Aorta (tissue), 5 donors: ENCODE measurements at places on chromosomes 3 and 15.

DNA sequence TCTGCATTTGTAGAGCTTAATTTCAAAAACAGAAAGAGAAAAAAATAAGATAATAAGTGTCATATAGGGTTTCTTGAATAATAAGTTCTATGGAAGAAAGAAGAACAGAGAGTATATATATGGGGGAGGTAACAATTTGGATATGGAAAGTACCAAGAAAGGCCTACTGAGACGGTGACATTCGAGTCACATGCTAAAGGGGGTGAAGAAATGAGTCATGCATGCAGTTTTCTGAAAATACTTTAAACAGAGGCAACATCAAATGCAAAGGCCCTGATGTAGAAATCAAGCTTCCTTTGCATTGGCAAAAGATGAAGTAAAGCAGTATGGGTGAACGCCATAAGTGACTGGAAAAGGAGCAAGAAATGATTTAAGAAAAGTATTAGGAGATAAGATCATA is 371.6 kb upstream of the ZNF385D start:
- no peak for DNase-seq

DNA sequence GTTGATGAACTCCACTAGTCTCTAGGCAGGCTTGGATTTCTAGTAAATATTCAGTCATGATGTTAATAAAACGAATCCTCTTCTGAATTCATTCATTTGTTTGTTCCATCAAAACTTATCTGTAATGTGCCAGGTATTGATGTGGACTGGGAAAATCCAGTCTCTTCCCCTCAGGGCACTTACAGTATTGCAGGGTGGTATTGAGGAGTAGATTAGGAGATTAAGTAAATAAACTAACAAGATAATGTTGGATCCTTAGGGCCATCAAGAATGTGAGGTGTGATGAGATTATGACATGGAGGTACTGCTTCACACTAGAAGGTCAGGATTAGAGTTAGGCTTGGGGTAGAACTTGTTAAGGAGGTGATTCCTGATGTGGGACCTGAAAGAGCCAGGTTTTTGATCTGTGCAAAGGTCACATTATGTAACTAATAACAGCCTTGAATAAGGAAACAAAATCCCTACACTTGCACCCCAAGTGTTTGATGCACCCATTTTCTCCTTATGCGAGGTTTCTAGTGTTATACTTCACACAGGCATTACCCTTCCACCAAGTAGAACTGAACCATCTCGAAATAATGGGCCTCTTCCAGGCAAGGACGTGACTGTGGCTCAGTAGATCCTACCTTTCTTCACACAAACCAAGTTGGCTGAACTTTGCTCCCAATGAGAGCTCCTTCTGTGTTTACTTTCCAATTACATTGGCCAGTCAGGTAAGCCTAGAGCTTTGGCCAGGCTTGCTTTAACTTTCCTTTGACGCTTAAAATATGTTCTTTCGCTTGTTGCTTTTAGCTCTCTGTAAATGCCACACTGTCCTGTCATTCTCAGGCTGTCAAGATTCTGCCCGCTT is 16.7 kb downstream of the MCTP2 start:
- no peak for DNase-seq

GRCh38 chr3:169379496-169380090 is 283.9 kb downstream of the MECOM start:
- no peak for DNase-seq

- no peak for DNase-seq
These were observed 23.5 kb upstream of the ARPIN start for GRCh38 chr15:89936051-89936785.

GRCh38 chr3:54134713-54135112 is 12.4 kb downstream of the CACNA2D3 start:
- DNase-seq = no peak

GRCh38 chr3:46960081-46960701 is 16.4 kb downstream of the CCDC12 start:
- peak; percentile 72 for DNase-seq

DNA sequence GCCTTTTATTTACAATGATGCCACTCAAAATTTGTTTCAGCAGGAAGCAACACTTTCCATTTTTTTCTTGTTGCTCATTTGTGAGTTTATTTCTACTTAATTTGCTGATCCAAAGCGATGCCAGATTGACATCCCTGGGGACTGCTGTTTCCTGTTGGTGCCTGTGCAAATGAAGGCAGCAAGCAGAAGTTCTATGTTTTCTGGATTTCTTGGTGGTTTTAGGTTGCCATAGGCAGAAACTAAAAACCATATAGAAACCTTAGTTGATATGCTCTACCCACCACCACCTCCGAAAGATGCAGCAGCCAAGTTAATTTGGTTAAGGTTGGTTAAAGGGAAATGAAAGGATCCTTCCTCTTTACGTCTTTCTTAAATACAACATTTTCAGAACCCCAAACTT is 356.2 kb downstream of the RBMS3 start:
- DNase-seq = no peak

DNA sequence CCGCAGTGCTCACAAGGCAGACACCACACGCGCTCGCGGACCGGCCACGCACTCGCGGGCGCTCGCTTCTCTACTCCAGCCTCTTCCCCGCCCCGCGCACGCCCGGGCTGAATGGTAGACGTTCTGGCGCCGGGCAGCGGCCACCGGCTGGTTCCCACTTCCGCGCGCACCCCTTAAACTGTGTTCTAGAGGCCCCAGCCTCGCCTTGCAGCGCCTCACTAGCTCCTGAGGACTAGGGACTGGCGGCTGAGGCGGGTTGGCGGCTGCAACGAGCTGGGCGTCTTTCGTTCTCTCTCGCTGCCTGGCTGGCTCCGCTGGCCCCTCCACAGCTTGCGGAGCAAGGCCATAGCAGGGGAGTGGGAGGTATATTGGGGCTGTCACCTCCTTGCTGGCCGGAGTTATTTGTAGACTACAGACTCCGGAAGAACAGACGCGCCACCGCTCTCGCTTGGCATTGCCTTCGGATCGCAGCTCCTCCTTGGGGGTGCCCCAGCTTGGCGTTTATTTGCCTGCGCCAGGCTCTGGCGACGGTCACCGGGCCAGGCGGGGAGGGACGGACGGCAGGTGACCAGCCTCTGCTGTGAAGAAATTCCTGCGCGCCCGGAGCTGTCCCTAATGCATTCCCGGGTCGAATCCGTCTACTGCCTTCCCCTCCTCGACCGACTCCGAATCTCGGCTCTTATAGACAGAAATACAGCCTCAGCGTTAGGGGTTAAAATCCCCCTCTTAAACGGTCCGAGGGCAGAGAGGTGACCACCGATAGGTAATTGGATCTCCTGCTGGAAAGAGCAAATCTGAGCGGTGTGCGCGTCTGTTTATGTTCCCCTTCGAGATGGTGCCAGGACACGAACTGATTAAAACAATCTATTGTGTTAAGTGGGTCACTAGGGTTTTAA is 1.3 kb downstream of the GREM1 start:
- DNase-seq = peak; percentile 78

DNA sequence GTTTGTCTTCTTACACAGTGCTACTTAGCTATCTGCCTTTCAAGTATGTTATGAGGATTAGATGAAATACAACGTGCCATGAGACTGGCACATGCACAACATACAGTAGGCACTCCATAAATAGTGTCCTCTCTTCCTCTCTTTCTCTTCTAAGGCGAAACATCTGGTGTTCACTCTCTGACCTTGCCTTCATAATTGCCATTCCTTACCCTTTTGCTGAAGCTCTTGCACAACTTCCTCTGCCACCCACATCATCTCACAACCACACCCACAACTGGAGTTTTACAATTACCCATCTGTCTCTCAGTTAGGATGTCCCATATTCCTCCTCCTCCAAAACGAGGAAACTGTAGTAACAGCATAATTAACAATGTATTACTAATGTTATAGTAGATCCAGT is 26.4 kb upstream of the ACP3 start:
- DNase-seq = no peak

GRCh38 chr3:165754219-165755007 is 82.8 kb downstream of the BCHE start:
- no peak for DNase-seq

GRCh38 chr3:49351521-49352011 is 6.6 kb downstream of the GPX1 start:
- DNase-seq = no peak

DNA sequence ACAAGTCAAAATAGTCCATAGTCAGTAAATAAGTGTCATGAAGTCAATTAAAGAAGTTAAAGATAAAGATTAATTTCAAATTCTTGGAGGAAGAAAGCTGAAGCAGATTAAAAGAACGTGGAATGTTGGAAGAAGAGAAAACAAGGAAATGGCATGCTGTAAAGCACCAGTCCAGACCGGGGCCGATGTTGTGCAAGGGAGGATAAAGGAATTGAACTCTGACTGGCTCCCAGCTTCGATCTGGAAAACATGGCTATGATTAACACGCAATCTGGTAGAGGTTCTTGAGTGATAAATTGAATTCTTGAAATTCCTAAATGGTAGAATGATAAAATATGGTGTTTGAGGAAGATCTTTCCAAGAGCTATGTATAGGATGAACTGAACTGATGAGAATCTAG is 194.4 kb downstream of the MEIS2 start:
- no peak for DNase-seq

DNA sequence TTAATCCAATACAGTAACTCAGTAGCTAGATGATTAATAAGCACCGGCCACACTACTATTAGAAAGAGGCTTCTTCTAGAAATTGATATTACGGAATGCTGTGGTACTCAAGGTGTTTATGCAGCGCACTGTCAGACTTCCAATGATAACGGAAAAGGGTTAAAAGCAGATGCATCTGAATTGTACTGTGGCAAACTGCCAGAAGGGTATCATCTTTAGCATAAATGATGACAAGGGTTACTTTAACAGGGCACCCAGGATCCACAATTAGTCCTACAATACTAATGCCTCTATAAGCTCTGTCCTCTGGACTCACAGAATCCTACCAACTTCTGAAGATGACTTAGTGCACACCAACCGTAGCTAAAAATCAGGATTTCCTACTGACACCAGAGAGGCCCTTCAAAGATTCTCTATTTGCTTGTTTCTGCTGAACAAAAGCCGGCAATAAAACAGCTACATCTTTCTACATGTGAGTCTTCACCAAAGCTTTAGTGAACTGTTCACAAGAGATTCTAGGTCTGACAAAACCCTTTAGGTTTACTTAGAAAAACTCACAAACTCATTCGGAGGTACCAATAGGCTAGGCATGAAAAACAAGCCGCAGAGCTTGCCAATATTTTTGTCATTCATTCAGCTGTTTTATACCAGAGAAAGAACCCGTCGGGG is 7.1 kb downstream of the SATB1 start:
- no peak for DNase-seq

DNA sequence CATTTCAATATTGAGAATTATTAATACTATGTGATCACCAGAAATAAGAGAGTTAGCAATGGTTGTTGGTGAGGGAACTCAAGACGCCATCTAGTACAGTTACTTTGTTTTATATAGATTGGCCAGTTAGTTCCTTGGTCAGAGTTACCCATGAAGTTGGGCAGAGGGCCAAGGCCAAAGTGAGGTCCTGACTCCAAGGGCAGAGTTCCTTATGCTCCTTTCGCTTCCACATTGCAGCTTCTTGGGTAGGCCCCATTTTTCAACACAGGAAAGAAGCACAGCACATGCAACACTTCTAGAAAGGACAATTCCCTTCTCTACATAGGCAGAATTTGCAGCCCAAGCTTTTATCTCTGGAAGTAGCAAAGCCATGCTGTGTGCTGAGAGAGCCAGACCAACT is 178.6 kb downstream of the KCNAB1 start:
- DNase-seq = no peak

DNA sequence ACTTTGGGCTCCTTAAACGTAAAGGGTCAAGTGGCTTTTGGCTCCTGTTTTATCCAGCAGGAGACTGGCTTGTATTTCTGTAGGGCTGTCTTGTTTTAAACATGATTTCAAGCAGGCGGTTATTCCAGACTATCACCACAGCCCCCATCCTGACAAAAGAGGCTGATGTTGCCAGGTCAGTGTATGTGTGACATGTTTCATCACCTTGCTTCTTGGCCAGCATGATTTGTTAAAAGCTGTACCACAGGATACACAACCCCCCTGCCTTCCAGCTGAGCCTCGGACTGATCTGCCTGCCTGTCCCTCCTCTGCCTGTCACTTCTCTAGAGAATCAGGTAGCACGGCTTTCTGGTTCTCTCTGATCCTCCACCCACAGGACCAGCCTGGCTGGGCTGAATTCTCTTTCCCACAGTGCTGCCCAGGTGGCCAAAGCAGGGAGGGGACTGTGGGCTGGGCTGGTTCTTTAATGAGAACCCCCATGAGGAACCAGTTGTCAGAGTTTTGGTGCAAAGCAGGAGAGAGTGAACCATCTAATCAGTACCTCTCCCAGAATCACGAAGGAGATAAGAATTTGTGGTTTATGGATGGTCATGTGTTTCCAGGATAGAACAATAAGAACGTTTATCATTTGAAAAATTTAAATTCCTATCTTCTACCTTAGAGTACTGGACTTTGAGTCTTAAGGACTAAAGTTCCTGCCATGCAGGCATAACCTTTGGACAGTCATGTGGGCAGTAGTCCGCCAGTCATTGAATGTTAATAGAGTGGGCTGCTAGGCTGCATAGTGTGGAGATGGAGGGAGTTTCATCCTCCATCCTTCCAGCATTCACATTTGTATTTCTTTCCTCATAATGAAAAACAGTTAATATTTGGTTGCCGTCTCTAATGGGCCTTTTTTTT is 8.8 kb downstream of the ABHD6 start:
- no peak for DNase-seq

DNA sequence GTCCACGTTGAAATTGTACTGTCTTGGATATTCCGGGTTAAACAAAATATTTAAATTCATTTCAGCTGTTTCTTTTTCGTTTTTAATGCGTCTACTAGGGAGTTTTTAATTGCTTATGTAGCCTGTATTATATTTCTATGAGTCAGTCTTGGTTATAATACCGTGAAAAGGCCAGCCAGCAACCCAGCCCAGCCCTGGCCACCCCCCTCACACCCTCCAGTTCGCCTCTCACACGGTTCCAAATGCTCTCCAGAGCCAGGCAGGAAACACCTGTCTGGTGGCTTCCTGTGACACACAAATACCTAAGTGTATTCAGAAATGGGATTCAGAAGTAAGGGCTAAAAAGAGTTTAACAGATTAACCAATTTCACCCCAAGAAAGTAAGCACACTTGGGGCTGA is 4.4 kb downstream of the SH3BP5 start:
- DNase-seq = peak; percentile 83

DNA sequence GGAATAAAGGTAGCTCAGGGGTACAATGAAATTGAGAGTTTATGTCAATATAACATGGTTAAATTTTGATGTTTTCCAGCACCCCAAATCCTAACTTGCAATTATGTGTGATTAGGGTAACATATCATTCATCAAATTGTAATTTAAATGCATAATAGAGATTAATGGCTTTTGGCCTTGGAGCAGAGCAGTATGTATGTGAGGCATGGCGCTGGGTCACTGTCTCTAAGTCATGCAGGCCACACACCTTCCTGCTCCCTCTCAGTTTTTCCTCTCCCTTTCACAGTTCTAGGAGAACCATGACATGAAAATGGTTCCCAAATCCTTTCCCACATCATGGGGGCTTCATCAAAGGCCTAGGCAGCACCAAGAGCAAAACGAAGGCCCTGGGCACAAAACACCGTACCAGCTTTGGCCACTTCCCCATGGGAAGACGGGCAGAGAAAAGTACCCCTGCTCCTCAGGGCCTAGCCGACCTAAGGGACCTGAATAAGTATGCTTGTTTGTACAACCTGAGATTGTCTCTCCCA is 3.9 kb upstream of the SRP14 start:
- DNase-seq = no peak
